Fibroblast of upper back skin (primary cell): ENCODE measurements at places on chromosomes 5 and 9.

DNA sequence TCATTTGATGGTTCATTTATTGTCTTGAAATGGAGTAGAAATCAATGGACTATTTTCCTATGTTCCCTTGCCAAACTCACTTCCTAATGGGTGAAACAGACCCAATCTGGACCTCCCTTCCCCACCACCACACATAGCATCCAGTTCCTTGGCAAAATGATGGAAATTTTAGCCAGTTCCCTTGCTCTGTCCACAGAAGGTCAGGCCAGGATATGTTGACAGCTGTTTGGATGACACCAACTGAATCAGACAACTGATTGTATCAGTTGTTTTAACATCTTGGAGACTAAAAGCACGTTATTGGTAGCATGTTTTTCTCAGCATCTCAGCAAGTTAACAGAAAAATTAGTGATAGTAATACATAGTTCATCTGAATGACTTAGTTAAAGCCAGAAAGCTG lies 534.8 kb downstream of the PSAT1 start:
- DNase-seq: no peak

GRCh38 chr5:146516151-146516475 lies at the start of gene GPR151:
TSS of gene GPR151 (minus strand) at chr5:146516190. CDS start at chr5:146516113, 77 bp downstream.
- DNase-seq: no peak

GRCh38 chr9:21265421-21266189 lies 25.8 kb upstream of the IFNA14 start:
- no peak for DNase-seq

DNA sequence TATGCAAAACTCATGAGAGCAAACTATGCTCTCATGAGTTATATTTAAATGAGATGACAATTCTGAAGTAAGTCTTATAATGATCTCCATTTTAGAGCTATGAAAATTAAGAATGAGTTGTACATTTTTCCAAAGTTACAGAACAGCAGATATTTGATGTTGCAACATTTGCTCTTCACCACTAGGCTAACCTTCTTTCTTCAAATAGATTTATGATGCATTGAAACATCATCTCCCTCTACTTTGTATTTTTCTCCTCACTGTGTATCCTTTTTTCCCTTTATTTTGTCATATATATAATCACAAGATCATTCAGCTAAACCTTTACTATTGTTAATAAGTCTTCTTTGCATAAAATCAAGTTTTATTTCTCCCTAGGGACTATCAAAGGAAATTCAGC lies 497.7 kb upstream of the TYRP1 start:
- DNase-seq: no peak

- no peak for DNase-seq
Measured at GRCh38 chr9:68978066-68978465, 35.8 kb downstream of the PRKACG start.

DNA sequence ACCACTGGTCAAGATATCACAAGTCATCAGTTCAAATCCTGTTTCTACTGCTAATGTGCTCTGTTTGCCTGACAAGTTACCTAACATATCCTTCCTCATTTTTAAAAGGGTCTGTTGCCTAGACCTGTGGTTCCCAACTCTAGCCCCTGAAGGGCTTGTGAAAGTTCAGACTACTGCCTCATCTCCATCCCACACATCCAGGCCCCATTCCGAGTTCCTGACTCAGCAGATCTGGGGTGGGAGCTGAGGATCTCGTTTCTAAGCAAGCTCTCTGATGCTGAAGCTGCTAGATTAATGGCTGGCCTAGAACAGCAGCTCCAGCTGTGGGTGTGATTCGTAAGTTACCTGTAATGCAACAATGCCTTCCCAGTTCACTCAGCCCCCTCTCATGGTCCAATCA lies 32.5 kb downstream of the S1PR3 start:
- peak; percentile 38 for DNase-seq

DNA sequence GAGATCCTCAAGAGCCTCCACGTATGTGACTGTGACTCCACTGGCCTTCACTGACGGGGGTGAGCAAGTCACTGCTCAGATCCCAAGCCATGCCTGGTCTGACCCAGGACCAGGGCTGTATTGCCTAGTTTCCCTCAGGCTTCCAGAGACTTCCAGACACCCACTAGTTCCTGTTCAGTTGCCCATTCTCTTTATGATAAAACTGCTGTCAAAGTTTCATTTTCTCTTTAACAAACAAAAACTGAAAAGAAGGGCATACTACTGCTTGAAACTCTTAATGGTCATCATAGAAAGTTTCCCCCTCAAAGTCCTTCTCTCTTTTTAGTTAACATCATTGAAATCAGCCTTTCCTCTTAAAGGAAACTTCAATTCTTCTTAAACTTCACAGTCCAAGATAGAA lies 105.7 kb upstream of the GHR start:
- DNase-seq: no peak

DNA sequence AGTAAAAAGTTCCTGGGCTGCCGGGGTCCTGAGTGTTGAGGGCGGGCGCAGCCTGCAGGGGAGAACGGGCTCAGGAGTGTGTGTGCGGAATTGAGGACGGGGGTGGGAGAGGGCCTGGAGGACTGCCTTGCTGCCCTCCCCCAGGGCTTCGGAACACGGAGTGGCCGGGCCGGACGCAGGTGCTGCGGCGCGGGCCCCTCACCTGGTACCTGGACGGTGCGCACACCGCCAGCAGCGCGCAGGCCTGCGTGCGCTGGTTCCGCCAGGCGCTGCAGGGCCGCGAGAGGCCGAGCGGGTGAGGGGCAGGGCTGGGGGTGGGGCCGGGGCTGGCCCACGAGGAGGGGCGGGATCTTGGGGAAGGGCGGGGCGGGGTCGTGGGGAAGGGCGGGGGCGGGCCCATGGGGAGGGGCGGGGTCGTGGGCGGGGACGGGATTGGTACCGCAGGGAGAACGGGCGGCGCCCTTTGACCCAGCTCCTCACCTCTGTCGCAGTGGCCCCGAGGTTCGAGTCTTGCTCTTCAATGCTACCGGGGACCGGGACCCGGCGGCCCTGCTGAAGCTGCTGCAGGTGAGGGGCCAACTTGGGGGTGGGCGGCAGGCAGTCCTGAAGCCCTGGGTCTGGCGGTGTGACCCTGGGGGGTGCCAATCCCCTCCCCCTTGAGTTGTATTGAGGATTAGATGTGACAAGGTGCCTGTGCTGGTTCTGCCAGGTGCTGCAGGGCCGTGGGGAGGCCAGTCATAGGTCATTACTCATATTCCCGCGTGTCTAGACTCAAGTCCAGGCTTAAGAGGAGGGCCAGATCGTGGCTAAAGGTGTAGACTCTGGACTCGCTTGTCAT lies 7.1 kb downstream of the FPGS start:
- no peak for DNase-seq

- peak; percentile 9 for DNase-seq
Measured at GRCh38 chr5:116075191-116075831, 9.5 kb upstream of the COMMD10 start.

GRCh38 chr9:133664173-133665050 lies 28.2 kb downstream of the DBH start:
- DNase-seq: no peak

- no peak for DNase-seq
Measured at GRCh38 chr9:4290427-4290837, 9.4 kb downstream of the GLIS3 start.

- DNase-seq: peak; percentile 90
Measured at GRCh38 chr5:109656829-109657228, 32.9 kb upstream of the MAN2A1 start.

DNA sequence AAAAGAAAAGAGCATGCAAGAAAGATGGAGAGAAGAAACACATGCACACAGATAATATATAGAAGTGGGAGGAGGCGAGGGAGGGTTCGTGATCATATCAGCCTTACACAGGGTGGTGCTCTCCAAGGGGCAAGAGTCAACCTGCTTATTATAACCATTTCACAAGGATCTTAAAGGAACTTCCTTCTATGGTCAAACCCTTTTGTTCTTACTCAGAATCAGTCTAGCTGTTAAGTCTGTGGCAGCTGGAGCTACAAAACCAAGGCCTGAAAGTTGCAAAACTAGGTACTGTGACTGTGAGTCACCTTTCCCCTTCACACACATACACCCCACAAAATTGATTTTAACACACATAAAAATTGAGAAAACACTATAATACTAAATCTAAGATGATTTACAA lies 18.5 kb upstream of the ERMP1 start:
- DNase-seq: no peak

GRCh38 chr9:107367727-107368502 lies 84.8 kb downstream of the RAD23B start:
- no peak for DNase-seq

GRCh38 chr9:110769667-110770066 lies 101.1 kb downstream of the MUSK start:
- DNase-seq: peak; percentile 70

DNA sequence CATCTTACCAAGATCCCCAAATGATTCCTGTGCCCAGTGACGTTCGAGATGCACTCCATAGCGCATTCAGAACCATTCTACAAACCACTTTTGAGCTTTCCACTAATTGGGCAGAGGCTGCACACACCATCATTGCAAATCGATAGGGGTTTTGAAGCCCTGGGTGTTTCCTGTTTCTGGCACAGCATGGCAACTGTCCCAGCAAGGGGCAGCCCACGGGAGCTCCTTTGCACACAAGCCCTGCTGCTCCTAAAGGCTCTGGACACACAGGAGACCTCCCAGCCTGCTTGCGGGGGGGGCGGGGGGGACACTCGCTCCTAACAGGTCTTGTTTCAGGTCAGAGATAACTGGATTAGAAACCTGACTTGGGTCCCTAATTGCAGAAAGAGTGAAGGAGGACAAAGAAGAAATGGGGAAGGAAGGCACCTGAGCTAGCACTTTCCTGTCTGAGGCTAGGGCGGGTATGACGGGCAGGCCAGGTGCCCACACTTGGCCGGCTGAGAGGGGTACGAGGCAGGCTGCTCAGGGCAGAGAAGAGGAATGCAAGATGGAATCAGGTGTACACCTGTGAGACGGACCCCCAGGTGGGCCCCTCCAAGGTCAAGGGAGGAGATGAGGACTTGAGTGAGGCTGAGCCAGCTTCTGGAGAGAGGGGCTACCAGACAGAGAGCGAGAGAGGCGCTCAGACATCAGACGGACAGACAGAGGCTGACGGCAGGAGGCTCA lies 820 bp downstream of the FBP1 start:
- DNase-seq: no peak

DNA sequence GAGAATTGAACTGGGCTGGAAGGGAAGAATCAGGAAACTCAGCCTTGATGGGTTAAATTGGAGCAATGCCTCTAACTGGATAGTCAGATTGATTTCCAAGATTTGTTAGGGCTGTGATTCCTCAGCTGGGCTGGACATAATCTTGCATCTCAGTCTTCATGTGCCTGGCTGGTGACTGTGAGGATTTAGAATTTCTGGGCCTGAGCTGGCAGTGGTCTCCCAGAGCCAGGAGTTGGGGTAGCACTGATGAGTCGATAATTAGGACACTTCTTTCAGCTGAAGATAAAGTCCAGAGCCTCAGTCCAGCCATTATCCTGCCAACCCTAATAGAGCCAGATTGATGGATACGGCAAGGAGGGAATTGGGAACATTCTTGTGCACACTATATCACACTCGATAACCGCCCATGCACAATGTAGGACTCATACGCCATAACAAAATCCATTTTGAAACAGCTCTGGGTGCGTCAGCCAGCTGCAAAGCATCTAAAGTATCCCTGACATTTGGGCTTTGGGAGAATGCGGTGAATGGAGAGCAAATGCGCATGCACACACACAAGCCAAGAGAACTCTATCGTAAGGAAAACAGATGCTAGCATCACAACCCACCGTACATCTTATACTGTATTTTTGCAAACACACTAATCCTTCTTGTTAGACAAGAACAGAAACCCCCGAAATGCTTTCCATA lies 405.1 kb upstream of the KLF4 start:
- peak; percentile 93 for DNase-seq

DNA sequence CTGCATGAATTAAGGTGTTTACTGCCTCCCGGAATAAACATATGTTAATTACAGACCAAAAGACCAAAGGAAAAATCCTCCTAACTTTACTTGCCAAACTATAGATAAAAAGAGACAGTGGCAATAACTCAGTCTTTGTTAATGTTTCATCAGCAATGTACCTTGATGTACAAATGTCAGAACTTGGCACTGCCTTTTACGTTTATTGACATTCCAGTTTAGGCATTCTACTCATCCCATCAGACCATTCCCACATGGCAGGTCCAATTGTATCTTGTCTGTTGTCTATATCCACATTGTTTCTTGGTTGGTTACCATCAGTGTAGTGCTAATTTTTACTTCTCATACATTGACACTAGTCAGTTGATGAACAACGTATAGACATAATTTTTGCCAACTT lies 85.5 kb downstream of the TEX10 start:
- DNase-seq: no peak

GRCh38 chr9:124268661-124269060 lies 10.9 kb downstream of the NEK6 start:
- DNase-seq: peak; percentile 62

DNA sequence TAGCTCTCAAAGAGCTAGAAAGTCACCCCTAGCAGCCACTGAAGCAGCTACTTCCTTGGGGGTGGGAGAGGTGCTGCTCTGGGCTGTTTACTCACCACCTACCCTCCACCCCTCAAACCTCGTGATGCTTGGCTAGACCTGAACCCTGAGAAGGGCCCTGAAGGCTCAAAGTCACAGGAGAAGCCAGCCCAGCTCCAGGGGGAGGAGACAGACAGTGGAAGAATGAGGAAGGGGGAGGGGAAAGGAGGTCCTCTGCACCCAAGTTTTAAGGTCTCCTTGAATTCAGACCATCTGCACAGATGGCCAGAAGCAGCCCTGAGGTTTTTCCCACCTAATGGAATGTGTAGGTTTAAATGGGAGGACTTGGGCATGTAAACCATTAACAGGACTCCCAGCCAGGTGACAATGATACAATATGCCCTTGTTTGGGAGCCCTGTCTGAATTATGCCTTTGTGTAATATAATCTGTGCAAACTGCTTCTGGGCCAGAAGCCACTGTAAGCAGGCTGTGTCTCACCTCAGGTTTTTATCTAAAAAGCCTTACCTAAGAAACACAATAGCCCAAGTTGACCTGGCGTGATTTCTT lies 180.5 kb downstream of the PIK3R1 start:
- DNase-seq: no peak

DNA sequence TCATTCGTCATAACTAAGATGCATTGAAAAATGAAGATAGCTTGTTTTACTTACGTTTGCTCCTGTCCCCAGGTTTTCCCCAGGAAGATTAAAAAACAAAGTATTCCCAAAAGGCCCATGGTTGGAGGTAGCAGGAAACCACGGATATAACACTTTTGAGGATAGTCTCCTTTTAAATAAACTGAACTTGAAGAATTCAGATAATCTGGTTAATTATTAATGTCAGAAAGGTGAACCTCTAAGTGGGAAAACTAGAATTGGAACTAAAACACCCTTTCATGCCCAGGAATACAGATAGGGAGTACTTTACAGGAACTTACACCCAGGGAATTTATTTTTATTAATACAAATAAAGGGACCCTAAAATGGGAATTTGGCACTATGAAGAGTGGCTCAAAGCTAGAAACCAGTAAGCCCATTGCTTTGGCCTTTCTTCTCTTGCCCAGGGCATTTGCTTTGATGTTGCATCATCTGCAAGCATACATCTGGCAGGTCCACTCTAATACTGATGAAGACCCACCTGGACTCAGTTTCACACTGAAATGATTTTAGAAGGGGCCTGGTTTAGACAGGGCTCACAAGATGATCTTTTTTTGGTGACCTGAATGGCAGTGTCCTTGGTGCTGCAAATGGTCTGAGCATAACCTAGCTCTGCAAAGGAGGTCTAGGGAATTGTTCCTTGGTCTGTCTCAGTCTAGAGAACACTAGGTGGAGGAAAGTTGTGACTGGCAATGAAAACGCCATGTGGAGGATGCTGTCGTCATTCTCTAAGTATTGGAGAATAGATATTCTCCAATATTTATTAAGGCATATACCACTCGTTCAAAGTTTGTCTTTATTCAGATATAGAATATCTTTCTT lies at the start of gene C5:
TSS of gene C5 (minus strand) at position 148 of the 861 bp plus-strand sequence. CDS start at position 119, 29 bp downstream.
- DNase-seq: no peak

- no peak for DNase-seq
Measured at GRCh38 chr5:58122157-58122556, 337.7 kb downstream of the PLK2 start.

- no peak for DNase-seq
Measured at GRCh38 chr5:1901983-1902382, 19.3 kb upstream of the IRX4 start.
